RWPE1 (cell line): ENCODE measurements at places on chromosomes 7 and 10.

GRCh38 chr10:60944058-60944909 lies at the start of gene RHOBTB1:
Gene RHOBTB1 (minus strand): TSS chr10:60944185. CDS start chr10:60911542, 32,643 bp downstream.
- peak; percentile 42 for DNase-seq

GRCh38 chr10:45421221-45422097 lies 47.4 kb downstream of the ALOX5 start:
- DNase-seq, result no peak

DNA sequence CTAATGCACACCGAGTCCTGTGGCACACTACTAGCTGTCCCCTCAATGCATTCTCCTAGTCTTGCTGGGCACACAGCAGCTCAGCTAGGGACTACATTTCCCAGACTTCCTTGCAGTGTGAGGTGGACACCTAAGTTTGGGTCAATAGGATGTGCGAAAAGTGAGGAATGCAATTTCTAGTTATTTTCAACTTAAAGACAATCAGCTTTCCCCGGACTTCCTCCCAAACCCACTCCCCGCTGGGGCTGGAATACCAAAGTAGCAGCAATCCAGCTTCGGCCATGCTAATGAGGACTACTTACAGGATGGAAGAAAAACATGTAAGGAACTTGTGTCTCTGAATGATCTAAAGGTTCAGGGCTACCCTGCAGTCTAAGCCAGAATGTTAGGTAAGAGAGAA lies 286.4 kb upstream of the LRRN3 start:
- no peak for DNase-seq

GRCh38 chr10:113651898-113652297 lies 11.9 kb downstream of the NRAP start:
- no peak for DNase-seq

GRCh38 chr7:42217548-42217947 lies 19.5 kb downstream of the GLI3 start:
- no peak for DNase-seq
